H9 (cell line): ENCODE measurements at places on chromosomes 11 and 22. TPM values are rescaled to one million over a fixed set of nuclear protein-coding genes. Genes with fewer than 3 reads are reported as not detected.

Gene PPP6R2
- total RNA-seq, result 41.2 and 42.6 TPM in 2 replicates

Gene KCNJ4
- total RNA-seq, result 0.88 and 0.92 TPM in 2 replicates

Gene LAYN
- 2.5 and 3.1 TPM in 2 replicates for total RNA-seq

DNA sequence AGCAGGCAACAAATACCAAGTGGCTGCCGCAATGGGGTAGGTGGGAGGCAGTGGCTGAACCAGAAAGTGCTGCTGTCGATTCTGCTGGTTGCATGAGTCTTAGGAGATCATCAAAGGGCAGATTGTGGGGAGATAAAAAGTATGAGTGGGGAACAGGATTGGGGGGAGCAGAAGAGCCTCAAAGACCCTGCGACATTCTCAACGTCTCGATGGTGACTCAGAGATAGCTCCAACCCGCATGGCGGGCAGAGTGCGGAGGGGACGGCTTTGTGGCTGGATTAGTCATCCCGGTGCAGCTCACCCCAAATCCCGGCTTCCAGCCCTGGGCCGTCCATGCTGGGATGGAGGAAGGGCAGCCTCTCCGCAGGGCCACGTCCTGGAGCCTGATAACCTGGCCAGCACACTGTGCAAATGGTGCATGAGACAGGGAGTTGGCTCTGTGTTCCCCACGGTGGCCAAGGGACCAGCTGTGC is 11.6 kb upstream of the RTN4R start:
- H3K4me3 ChIP-seq, result no peak overlapping the region
- no peaks in the 10 kb centered on the region for H3K27me3 ChIP-seq
- no peaks in the 10 kb centered on the region for H3K36me3 ChIP-seq

Gene KCNE3
- 4.9 and 5.6 TPM in 2 replicates for total RNA-seq

- DNase-seq, result no peak
- no peak overlapping the region for H3K27ac ChIP-seq
- no peaks in the 10 kb centered on the region for H3K27me3 ChIP-seq
- H3K4me3 ChIP-seq, result no peak overlapping the region
- no peaks in the 10 kb centered on the region for H3K4me1 ChIP-seq
Observed at GRCh38 chr11:65672180-65672860, 9.6 kb upstream of the RELA start.

Gene OR5B21
- not detected in 2 replicates for total RNA-seq

Gene CDC42EP1
- 23.0 and 24.3 TPM in 2 replicates for total RNA-seq

GRCh38 chr11:32172848-32173834 is 82.3 kb downstream of the RCN1 start:
- H3K27ac ChIP-seq, result no peak overlapping the region
- H3K4me3 ChIP-seq, result no peak overlapping the region
- no peaks in the 10 kb centered on the region for H3K4me1 ChIP-seq
- H3K27me3 ChIP-seq, result no peaks in the 10 kb centered on the region
- H3K36me3 ChIP-seq, result no peaks in the 10 kb centered on the region
- DNase-seq, result peak; percentile 81

Gene KRTAP5-2
- total RNA-seq, result not detected in 2 replicates

- peaks cover 3% of the 10 kb centered on the region; the same call in 1 of the 2 replicates for H3K4me1 ChIP-seq
- no peak for DNase-seq
- H3K27me3 ChIP-seq, result no peaks in the 10 kb centered on the region
- peaks cover 32% of the 10 kb centered on the region for H3K36me3 ChIP-seq
- no peak overlapping the region for H3K4me3 ChIP-seq
Observed at GRCh38 chr22:20523086-20523983, 15.9 kb downstream of the MED15 start.

GRCh38 chr22:32218470-32218869 is 13.6 kb upstream of the RFPL2 start:
- H3K4me3 ChIP-seq, result no peak overlapping the region
- DNase-seq, result no peak
- H3K36me3 ChIP-seq, result no peaks in the 10 kb centered on the region
- no peak overlapping the region for H3K27ac ChIP-seq
- H3K4me1 ChIP-seq, result no peaks in the 10 kb centered on the region
- H3K27me3 ChIP-seq, result no peaks in the 10 kb centered on the region

GRCh38 chr11:80327956-80328614 is 887.3 kb upstream of the TENM4 start:
- DNase-seq, result no peak
- no peaks in the 10 kb centered on the region for H3K36me3 ChIP-seq
- H3K4me1 ChIP-seq, result peaks cover 10% of the 10 kb centered on the region
- no peak overlapping the region for H3K27ac ChIP-seq
- no peaks in the 10 kb centered on the region for H3K27me3 ChIP-seq

GRCh38 chr22:48494968-48495750 is 1332.5 kb downstream of the BRD1 start:
- H3K36me3 ChIP-seq, result no peaks in the 10 kb centered on the region
- no peak overlapping the region for H3K4me3 ChIP-seq
- peaks cover 7% of the 10 kb centered on the region; the same call in 1 of the 2 replicates for H3K4me1 ChIP-seq
- no peak overlapping the region for H3K27ac ChIP-seq
- DNase-seq, result no peak

DNA sequence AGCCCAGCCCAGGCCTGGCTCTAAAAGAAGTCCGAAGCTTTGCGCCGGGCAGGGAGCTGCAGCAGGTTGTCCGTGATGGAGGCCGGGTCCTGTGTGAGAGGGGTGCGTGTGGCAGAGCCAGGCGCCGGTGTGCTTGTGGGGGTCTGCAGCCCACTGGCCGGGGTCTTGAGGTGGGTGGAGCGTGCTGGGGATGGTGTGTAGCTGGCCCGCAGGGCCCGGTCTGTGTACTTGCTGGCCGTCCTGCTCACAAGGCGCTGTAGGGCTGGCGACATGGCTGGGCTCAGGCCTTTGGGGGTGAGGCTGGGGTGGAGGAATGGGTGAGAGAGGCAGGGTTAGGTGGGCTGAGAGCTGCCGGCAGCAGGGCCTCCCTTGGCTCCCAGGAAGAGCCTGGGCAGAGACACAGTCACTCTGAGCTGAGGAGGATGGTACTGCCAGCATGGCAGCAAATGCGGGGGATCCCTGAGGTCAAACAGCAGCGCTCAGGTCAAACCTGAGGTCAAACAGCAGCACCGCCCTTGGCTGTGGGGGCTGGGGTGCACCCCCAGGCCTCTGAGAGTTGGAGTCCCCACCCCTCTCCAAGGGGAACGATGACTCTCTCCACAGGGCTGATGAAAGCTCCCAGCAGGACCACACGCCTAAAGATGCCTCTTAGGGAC is 3.2 kb downstream of the TSSK2 start:
- H3K4me1 ChIP-seq, result no peaks in the 10 kb centered on the region
- peaks cover 66% of the 10 kb centered on the region for H3K36me3 ChIP-seq
- DNase-seq, result no peak
- H3K27ac ChIP-seq, result no peak overlapping the region

Gene OR5AS1
- total RNA-seq, result not detected in 2 replicates

- no peaks in the 10 kb centered on the region for H3K4me1 ChIP-seq
- no peak overlapping the region for H3K4me3 ChIP-seq
- no peak for DNase-seq
- no peak overlapping the region for H3K27ac ChIP-seq
- no peaks in the 10 kb centered on the region for H3K36me3 ChIP-seq
- H3K27me3 ChIP-seq, result no peaks in the 10 kb centered on the region
Observed at GRCh38 chr11:107769189-107769588, 57.3 kb upstream of the SLN start.

Gene ZMAT5
- total RNA-seq, result 13.4 and 13.9 TPM in 2 replicates
